ENCODE measurements at places on chromosomes 7 and 10.

DNA sequence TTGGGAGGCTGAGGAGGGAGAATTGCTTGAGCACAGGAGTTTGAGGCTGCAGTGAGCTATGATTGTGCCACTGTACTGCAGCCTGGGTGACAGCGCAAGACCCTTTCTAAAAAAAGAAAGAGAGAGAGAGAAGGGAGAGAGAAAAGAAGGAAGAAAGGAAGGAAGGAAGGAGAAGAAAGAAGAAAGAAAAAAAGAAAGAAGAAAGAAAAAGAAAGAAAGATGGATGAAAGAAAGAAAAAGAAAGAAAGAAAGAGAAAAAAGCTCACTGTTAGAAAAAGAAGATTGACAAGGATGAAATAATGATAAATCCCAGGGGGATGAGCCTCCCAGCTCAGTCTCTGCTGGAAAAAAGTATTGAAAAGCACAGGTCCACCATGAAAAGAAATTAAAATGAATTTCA, 22.8 kb upstream of the CARD11 start:
- DNase-seq: no peak

DNA sequence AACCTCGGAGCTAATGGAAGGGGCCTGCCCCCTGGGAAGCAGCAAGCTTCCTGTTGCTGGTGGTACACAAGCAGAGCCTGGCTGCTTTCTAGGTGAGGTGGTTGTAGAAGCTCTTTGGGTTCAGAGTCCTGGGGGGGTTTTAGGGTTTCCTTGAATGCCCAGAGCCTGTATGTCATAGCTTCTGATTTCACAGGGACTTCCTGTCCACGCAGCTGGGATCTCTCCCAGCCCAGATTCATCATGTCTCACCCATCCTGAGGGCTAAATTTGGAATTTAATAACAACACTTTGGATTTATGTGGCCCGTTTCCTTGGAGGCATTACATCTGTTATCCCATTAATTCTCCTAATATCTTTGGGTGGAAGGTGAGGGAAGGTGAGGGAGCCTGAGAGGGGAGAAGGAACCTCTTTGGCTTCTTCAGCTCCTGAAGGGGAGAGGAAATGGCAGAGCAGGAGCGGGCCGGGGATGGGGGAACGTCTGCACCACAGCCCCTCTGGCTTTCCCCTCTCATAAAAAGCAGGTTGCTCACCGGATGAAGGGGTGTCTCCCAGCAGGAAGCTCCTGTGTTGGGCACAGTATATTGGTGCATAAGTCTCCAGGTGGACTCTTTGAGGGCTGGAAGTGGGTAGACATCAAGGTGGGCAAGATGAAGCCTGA, 19.7 kb downstream of the RPS24 start:
- DNase-seq: no peak

- DNase-seq: no peak
These were observed 82.9 kb downstream of the WDFY4 start for GRCh38 chr10:48767373-48768143.

DNA sequence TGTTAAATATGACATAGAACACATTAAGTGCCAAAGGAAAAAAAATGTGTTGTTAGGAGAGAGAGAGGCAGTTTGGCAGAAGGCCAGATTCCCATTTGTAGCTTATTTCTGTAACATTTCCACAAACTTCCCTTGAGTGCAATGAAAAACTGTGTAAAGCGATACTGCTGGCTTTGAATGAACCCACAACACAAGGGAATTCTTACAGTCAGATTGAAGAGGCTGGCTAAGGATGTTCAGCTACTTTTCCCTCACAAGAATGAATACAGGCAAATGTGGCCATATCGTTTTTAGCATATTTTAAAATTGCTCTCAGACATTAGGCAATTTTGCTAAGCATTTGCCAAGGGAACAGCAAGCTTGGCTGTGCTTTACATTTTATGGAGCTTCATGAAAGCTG, 614.1 kb upstream of the FZD8 start:
- no peak for DNase-seq

DNA sequence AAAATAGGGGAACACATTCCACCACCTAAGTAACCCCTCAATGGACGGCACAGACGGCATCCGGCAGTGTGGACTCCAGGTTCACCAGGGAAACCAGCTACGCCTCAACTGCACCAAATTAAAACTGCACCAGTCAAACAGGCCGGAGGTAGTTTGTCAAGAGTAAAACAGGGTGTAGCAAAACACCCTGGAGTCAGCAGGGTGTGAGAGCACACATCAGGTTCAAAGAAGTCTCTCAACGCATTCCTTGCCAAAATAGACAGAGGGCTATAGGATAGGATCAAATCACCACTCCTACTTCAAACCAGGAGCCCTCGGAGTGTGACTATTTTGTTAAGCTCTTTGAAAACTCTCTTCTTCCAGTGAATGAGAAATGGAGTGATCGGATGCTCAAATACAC, 135.9 kb downstream of the PARD3 start:
- DNase-seq: no peak
